HEK293T (cell line): ENCODE measurements at places on chromosomes 1 and 21.

GRCh38 chr1:39727932-39728317 is 10.8 kb upstream of the PPIE start:
- DNase-seq: no peak

- DNase-seq: no peak
Measured at GRCh38 chr1:241275981-241276380, 81.0 kb downstream of the RGS7 start.

- no peak for DNase-seq
Measured at GRCh38 chr1:27778056-27778455, 5.0 kb downstream of the STX12 start.

- DNase-seq: no peak
Measured at GRCh38 chr1:198883184-198883583, 244.3 kb downstream of the PTPRC start.

- no peak for DNase-seq
Measured at GRCh38 chr1:58715108-58715507, 15.2 kb upstream of the MYSM1 start.

- no peak for DNase-seq
Measured at GRCh38 chr21:45995686-45996179, 14.2 kb downstream of the COL6A1 start.

DNA sequence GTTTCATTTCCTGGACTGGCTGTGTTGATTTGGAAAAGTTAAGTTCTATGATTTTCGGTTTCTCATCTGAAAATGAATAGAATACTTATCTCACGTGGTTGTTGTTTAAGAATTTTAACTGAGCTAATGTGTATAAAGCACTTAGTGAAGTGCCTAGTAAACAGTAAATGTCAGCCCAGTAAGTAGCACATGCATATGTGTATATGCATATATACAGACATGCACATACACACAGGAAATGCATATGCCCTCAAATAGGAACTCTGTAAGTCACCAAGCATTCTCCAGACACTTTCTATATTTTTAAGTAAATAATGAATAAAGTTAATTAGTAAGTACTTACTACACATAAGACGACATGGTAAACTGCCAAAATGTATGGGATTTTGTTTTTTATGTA is 128.6 kb downstream of the CLEC20A start:
- DNase-seq: no peak

DNA sequence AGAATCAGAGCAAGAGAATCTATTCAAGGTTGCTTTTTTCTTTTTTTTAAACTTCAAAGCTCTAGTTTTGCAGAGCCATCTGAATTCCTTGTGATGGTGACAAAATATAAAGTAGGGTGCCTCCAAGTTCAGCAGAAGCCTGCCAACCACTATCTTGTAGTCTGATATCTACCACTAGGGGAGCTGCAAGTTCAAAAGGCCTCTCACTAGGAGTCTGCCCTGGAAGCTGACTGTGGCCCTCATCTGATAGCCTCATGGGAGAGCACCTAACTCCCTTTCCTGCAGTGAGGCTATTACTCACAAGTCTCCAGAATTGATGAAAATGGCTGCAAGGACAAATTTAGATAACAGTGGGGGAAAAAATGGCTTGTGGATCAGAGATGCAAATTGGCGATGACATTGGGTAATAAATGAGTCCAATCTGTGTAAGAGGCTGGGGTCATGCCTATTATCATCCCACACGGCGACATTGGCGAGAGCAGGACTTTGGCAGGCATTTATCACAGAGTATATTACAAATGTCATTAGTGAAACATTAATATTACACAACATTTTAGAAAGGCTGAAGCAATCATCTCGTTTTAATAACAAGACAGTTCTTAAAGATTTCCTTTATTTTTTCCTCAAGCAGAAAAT is 10.7 kb upstream of the ZP4 start:
- DNase-seq: peak; percentile 56

GRCh38 chr1:96481409-96481808 is 240.2 kb upstream of the PTBP2 start:
- no peak for DNase-seq

GRCh38 chr1:167452483-167452882 is 65.8 kb downstream of the CD247 start:
- no peak for DNase-seq

DNA sequence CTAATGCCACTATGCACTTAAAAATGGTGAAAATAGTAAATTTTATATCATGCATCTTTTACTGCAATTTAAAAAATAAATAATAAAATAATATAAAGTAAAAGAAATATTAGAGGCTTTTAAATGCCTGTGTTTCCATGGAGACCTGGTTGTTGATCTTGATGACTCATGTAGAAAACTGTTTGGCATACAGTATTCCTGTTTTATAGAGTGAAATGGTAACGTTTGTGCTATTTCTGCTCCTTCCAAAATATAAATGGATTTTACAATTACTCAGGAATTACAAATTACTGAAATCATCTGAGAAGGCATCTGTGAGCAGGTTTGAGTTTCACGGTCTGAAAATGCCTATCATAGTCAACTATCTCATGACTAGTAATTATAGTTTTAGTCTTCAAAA is 98.4 kb upstream of the USP25 start:
- DNase-seq: no peak

DNA sequence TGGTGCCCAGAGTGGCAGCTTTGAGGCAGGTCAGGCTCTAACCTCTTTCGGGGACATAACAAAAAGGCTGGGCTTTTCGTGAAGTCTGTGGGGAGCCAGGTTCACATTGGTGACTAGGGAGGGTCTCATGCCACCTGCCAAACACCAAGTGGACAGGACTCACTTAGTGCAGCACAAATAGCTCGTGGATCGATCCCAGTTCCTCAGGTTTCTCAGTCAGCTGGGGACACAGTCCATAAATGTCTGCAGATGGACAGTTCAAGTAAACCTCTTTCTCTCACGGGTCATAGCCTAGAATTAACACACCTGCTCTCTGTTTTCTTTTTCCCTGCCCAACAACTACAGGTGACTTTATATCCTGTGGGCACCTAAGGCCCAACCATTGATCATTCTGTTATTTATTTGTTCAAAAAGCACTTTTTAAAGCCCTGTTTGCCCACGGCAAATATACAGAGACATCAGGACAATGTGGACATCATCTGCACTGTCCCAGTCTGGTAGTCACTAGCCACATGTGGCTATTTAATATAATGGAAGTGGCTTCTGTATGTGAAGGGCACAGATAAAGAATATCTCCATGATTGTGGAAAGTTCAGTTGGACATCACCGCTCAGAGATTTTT is 53.5 kb downstream of the CAPN2 start:
- no peak for DNase-seq

- no peak for DNase-seq
Measured at GRCh38 chr1:34163792-34164731, 968 bp downstream of the CSMD2 start.

DNA sequence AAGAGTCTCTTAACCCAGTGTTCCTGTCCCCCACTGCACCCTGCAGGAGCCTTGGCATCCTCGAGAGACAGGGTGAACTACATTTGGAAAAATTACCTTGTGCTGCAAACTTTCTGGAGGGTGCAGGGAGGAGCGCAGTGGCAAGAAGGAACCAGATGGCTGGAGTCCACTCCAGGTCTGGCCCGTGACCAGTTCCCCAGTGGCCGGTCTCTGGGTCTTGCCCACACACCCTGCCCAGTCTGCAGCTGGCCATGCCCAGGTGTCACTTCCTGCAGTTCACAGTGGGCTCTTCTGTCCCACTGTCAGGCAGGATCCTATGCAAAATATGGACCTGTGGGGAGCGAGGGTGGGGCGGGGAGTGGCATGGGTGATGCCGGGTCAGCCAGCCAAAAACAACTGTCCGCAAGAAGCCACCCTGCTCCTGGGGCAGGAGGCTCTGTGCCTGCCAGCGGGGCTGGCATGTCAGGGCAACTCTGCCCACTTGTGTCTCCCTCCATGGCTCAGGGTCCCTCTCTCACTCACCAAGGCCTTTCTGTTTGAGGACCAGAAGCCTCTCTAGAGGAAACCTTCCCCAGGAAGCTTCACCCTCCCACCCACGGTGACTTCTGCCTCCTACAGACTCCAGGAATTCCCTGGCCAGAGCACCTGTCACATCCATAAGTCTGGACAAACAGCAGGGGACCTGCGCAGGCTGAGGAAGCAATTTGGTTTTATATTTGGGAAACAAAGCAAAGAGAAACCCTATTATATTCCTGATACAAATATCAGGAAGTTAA is 55.6 kb downstream of the KIF21B start:
- no peak for DNase-seq

GRCh38 chr1:21272540-21272939 is 17.7 kb downstream of the ECE1 start:
- no peak for DNase-seq

- no peak for DNase-seq
Measured at GRCh38 chr1:179785728-179786127, 42.6 kb downstream of the FAM163A start.

DNA sequence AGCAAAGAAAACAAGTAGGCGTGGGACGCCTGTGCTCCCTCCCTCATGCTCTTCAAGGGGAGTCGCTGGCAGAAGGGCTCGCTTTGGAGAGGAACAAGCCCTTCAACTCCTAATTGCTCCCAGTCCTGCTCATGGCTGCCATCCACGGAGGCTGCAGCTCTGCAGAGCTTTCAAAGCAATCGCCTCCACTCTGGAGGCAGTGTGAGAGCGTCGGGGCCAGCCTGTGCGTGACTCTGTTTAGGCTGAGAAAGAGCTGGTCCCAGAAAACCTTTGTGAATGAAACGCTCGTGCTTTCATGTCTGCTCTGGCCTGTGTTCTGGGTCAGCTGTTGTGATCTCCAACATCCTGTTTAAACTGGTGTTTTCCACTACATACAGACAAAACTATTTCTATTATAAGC is 23.9 kb upstream of the RUNX1 start:
- no peak for DNase-seq

- no peak for DNase-seq
Measured at GRCh38 chr1:152906023-152906565, 2.3 kb upstream of the IVL start.

GRCh38 chr1:8517661-8518489 is 200.0 kb downstream of the SLC45A1 start:
- no peak for DNase-seq

GRCh38 chr1:171902527-171902926 is 61.2 kb downstream of the DNM3 start:
- no peak for DNase-seq

DNA sequence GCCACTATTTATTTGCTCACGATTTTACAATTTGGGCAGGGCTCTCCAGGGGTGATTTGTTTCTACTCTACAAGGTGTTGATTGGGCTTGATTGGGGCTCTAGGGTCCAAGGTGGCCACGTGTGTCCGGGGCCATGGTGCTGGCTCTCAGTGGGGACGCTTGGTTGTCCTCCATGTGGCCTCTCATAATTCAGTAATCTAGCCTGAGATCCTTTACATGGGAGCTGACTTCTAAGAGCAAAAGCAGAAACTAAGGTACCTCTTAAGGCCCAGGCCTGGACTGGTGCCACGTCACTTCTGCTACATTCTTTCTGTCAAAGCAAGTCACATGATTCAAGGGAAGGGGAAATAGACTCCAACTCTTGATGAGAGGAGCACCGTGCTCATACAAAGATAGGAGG is 8.1 kb upstream of the PSRC1 start:
- DNase-seq: no peak

GRCh38 chr1:247165674-247166073 is 6.1 kb downstream of the ZNF124 start:
- DNase-seq: no peak

DNA sequence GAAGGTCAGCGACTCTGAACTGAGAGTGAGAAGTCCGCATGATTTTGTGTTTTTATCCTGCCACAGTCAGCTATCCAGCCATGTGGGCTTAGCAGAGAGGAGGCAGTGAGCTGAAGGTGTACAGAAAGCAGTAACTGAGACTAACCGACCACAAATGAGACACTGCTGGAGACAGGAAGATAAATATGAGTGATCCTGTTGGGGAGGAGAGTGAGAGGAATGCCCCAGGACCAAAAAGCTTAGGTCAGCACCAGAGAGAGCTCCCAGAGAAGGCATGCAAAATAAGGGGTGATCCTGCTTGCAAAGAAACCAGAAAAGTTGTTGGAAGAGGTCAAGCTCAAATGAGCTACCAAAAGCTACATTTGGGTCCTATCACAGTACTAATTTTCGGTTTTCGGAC is 63.7 kb downstream of the HLCS start:
- DNase-seq: no peak

DNA sequence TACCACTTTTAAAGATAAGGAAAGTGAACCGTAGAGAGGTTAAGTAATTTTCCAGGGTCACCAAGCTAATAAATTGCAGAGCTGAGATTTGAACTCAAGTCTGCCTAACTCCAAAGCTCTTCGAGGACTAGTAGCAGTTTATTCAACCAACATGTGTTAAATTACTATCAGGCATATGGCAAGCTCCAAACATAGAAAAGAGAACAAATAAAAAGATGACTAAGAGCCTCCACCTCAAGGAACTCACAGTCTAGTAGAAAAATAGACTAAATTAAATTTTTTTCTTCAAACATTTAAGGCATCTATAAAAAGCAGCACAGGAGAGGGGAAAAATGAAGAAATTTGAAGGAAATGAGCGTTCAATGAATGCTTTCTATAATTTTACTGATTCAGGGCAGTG is 22.2 kb downstream of the SLC9C2 start:
- no peak for DNase-seq

GRCh38 chr1:162297208-162297607 is 79.4 kb downstream of the SPATA46 start:
- DNase-seq: no peak

DNA sequence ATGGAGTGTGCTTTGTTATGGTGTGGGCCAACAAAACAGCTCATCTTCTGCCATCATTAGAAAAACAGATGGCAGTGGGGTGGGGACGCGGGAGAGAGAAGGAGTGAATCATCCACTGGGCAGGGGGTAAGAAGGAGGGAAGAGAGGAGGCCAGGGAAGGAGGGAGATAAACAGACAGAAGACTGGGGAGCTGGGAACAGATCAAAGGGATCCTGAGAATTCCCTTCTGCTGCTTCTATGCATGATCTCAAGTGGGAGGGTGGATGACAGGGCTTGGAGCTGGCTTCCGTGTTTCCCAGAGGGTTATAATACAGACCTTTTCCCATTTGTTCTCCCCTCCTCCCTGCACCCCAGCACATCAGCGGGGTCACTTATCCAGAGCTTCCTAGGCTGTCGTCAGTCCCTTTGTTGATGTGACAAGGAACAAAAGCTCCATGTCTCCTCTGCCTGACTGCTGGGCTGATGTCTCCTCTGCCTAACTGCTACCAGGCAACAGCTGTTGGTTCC is 338.6 kb downstream of the PAPPA2 start:
- no peak for DNase-seq

DNA sequence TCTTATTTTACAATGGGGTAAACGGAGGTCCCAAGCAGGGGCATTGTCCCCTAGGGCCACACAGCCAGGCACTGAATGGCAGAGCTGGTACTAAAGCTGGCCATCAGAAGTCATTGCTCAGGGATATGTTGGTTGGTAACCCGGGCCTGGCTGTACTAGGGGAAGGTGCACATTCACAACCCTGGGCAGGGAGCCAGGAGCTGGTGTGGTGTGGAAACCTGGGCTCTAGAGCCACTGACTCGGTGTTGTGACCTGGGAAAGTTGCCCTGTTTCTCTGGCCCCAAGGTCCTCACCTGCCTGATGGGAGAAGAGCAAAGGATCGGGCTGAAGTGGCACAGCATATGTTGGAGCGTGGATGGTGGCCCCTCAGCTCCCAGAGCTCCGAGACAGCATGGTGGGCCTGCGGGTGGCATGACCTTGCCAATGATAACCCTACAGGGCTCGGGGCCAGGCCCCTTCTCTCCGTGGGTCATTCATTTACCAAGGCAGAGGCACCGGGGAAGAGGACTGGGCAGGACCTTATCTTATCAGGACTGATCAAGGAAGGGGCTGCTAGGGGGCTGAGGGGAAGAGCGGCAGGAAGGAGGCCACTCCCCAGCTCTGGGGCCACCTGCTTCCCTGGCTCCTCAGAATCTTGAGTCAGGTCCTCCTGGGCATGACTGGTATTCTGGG is 274.1 kb downstream of the TRABD2B start:
- DNase-seq: no peak

- DNase-seq: no peak
Measured at GRCh38 chr1:210625715-210626114, 297.0 kb downstream of the HHAT start.
